ENCODE measurements at places on chromosomes 11 and 22.

- no peak for DNase-seq
Measured at GRCh38 chr22:44159221-44159620, 21.5 kb upstream of the PARVG start.

GRCh38 chr11:1879342-1879940 lies 12.3 kb downstream of the PRR33 start:
- peak; percentile 47 for DNase-seq

- no peak for DNase-seq
Measured at GRCh38 chr11:126561327-126561893, 205.9 kb downstream of the ST3GAL4 start.

- no peak for DNase-seq
Measured at GRCh38 chr22:39680486-39680885, 109.9 kb downstream of the CACNA1I start.

DNA sequence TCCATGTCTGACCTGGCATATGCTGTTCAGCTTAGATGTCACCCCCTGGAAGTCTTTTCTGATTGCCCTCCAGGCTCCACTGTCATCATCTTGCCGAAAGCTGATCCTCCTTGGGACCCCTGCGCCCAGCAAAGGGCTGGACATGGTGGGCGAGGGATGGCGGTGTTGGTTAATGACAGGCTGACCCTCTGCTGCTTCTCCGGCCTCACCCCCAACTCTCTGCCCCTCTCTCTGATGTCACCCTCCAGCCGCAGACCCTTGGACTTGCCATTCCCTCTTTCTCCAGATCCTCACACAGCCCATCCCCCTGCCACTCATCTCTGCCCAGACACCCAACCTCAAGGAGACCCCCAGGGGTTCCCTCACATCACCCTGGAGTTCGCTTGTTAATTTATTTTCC lies 2.3 kb downstream of the EHBP1L1 start:
- no peak for DNase-seq

DNA sequence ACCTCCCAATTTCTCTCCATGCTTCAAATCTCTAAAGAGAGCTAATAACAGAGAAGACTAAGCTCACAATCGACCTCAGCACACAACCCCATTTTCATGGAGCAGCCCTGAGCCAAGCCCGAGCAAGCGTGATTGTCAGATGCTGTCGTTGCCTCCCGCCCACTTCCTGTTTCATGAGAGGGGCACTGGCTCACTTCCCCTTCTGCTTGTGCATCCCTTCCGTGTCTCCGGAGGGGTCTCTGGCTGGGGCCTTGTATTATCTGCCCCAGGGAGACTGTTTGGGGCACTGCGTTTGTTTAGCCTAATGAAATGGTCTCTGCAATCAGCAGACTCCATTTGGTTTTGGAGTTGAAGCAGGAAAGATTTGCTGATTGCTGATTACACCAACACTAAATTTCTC lies 181.3 kb upstream of the SEZ6L start:
- no peak for DNase-seq

- no peak for DNase-seq
Measured at GRCh38 chr22:17119481-17120202, 1.5 kb downstream of the TMEM121B start.

DNA sequence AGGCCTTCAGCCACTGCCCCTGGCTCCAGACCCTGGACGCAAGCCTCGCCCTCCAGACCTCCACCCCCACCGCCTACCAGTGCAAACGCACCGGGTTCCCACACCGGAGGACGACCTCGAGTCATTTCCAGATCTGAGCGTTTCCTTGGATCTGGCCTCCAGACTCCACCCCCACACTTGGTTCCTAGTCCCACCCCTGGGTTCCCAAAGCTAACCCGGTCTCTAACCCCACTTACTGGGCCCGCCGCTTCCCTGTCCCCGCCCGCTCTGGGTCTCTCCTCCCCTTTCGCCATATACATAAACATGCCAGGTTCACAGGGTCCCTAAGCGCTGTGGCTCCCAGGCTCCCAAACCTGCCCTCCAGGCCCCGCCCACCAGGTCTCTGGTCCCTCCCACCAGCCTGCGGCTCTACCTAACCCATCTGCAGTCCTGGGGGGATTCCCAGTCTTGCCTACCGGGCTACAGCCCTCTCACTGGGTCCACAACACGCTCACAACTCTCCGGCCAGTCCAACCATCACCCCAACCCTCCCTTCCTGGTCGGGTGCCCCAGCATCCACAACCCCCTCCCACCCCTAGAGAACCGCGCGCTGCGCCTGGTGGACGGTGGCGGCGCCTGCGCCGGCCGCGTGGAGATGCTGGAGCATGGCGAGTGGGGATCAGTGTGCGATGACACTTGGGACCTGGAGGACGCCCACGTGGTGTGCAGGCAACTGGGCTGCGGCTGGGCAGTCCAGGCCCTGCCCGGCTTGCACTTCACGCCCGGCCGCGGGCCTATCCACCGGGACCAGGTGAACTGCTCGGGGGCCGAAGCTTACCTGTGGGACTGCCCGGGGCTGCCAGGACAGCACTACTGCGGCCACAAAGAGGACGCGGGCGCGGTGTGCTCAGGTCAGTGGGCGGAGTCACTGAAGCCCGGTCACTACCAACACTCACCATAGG lies 36.7 kb downstream of the CD6 start:
- DNase-seq: no peak

DNA sequence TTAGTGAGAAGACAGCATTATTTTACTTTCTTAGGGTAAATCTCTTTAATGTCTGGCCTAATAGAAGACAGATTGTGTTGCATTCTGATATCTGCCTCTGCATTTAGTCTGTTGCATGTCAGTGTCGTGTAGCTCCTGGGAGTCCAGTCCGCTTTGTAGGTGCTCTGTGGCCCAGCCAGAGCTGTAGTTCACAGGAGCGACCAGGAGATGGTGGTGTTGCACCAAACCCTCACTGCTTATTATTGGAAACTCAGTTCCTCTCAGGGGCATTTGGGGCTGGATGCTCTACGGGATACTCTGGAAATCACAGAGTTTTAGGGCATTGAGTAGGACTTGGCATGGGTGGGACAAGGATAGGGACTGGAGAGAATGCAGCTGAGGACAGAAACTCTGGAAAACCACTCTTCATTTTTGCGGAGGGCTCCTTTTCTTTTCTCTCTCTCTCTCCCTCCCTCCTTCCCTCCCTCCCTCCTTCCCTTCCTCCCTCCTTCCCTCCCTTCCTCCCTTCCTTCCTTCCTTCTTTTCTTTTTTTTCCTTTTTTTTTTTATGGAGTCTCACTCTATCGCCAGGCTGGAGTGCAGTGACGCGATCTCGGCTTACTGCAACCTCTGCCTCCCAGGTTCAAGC lies 21.7 kb downstream of the MIAT start:
- no peak for DNase-seq

GRCh38 chr11:65793625-65794400 lies 7.0 kb downstream of the OVOL1 start:
- DNase-seq: no peak

DNA sequence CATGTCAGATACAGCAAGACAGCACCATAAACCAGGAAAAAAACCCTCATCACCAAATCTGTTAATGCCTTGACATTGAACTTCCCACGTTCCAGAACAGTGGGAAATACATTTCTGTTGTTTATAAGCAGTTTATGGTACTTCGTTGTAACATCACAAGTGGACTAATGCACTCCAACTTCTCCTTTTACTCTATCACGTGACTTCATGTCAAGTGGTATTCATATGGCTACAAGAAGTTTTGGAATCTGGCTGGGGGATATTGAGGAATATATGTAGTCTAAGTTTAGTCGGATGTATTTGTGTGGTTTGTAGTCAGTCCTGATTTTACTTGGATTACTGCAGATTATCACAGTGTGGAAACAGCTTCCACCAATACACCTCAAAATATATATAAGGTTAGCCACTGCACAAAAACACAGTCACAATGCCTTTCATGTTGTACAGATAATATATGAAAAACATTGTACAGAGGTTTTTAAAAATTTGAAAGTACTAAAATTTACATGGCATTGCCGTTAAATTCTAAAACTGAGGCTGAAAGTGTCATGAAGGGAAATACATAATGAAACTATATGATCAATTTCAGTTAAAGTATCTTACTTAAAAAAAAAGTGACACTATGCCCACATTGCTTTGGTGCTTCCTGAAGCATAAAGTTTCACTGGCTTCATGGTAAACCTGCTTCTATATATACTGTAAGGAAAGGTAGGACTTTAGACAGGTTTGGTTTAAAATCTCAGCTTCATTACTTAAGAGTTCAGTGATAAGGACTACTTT lies 134.1 kb downstream of the CASP12 start:
- no peak for DNase-seq

DNA sequence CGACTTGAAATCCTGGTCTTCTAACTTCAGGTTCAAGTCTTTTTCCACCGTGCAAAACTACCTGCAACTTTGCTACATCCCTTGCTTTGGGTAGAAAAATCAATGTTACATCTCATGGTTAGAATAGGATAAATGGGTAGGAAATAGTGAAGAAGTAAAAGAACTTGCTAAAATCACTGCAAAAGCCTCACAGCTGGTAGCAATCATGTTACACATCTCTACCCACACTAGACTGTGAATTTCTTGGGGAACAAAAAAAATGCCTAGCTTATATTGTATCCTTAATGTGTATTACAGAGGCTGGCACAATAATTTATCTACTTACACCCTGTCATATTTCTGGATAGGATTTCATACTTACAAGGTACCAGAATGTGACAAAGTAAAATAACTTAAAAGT lies 133.8 kb downstream of the FAM181B start:
- DNase-seq: no peak

DNA sequence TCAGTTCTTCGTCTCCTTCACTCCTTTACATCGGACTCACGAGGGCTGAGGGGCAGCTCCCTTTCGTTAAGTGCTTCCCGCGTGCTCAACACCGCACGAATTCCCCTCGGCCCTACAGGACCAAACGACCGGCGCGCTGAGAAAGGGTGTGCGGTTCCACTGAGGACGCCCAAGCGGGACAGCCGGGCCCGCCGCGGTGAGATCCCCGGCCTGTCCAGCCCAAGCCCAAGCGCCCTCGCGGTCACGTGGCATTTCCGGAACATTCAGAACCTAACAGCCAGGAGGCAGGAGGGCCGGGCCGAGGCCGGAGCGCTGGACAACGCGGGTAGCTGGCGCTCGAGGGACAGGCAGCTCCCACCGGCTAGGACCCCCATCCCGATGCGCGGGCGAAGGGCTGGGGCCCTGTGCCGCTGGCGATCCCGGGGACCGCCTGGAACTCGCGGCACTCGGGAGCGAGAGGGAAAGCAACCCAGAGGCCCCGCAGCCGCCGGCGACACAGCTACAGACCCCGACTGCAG lies 737 bp upstream of the STIP1 start:
- peak; percentile 85 for DNase-seq

Measured in RWPE2 (cell line).